ENCODE measurements at places on chromosomes 5 and 9.

GRCh38 chr9:127222388-127223095, 42.0 kb upstream of the GARNL3 start:
- DNase-seq: no peak

- no peak for DNase-seq
Measured at GRCh38 chr9:68629042-68629441, 76.0 kb upstream of the PIP5K1B start.

DNA sequence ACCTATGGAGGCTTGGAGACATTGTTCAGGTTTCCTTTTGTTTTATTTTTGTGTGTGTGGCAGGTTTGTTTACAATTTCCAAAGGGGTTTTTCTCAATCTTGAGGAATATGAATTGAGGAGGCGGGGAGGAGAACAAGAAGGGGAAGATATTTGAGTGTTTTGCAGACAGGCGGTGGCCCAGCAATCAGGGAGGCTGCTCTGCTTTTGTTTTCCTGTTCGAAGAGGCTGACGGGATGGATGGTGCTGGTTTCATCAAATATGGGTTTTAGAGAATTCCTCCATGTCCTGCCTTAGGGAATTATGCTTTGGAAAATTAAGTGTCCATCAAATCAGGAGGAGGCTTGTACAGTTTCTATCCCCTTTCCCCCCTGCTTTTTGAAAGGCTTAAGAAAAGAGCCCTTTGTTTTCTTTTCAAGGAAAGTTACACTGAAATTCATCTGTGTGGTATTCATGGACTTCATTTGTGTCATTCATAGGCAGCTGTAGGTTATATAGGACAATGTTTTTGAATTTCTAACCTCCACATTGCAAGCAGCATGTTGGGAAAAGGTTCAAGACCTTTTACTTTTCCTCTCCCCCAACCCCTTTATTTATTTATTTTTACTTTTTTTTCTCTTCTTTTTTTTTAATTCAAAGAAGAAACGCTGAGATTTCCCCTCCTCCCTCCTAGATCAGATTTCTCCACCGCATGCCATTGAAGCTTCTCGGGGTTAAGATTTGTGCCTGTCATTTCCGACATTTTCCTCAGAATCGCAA, 107.4 kb downstream of the ZNF462 start:
- peak; percentile 47 for DNase-seq

- no peak for DNase-seq
Measured at GRCh38 chr9:15846611-15847010, 293.8 kb downstream of the CCDC171 start.

DNA sequence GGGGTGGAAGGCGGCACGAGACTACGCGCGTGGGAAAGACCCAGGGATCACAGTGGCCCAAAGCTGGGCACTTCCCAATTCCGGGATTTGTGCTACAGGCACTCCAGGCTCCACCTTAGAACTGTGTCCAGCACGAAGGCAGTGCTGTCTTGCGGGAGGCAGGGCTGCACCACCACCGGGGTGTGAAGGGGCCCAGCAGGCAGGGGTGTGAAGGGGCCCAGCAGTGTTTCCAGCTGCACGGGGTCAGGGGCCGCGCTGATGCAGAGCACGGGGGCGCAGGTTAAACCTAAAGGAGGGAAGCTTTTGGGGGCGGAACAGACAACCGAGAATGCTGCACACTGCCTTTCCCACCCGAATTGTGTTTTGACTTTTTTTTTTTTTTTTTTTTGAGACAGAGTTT, 1.1 kb upstream of the PDCD6 start:
- DNase-seq: no peak

DNA sequence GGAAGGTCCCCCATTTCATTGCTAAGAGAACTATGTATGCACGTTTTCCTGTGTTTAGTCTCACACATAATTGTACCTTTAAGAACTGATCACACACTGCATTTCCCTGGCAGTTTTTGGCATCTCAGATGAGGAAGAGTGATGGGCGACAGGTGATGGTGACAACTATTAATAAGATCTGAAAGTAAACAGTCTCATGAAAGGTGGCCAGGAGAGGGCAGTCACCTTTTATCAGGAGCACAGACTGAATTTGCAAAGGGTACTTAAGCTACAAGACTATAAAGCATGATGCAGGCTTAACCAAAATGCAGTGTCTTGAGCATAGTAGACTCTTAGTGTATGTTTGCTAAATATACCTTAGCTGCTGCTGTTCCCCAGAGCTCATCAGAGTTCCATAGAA, 91.5 kb downstream of the GHR start:
- DNase-seq: no peak

DNA sequence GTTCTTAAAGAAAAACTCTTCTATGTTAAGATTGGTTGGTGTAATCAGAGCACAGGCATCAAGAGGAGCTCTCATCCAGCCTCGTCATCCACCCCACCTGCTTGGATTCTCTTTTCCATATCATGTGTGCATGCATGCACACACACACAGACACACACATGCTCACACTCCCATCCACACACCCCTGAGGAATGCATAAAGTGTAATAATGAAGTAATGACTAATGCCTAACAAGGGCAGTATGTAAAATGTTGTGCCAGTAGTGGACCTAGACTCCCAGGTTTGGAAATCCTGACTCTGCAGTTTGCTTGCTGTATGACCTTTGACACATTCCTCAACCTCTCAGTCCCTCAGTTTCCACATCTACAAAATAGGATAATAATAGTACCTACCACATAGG, 280.0 kb upstream of the ANKRD55 start:
- DNase-seq: no peak
